ENCODE measurements at places on chromosomes 4 and X.

DNA sequence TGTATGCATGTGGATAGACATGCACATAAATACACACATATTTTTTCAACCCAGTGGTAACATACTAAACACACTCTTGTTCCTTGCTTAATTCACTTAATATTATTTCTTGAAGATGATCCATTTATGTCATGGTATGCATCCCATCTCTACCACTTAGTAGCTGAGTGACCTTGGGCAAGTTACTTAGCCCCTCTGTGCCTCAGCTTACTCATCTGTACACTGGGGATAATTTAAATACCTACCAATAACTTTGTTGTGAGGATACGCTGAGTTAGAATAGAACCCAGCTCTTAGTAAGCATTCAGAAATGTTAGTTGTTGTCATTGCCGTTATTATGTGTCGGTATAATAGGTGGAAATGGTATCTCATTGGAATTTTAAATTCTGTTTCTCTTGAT, 41.4 kb downstream of the FAM114A1 start:
- no peak for DNase-seq

DNA sequence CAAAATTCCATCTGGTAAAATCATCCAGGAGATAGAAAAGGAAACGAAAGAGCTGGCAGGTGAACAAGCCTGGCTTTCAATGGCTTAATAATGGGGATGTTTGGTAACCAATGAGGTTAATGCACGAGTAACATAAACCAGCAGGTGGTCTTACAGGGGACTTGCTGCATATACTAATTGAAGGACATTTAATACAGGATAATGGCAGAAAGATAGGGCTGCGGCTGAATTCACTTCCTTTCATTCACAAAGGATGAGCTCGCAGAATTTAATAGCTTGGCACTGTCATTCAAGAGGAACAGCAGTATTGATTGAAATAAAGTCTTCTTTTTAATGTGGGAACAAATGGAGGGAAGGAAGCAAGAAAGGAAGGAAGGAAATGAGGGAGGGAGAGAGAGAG, 156.3 kb upstream of the RAI2 start:
- DNase-seq = no peak

- no peak for DNase-seq
Measured at GRCh38 chrX:136867518-136867917, 13.0 kb downstream of the RBMX start.

DNA sequence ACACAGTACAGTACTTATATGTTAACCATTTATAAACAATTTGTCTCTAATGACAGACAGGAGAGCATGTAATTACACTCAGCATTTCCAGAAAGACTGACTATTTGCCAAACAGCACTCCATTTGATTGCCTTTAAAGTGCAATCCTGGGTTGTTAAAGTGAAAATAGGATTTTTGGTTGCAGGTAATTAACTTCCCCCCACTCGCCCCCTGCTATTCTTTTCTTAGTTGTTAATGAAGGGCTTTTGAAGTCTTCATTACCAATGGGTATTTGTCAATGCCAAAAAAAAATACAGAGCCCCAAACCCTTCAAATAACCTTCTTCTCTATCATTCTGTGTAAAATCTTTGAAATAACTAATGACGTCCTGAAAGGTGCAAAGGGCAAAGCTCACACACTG, 825.6 kb downstream of the STPG2 start:
- no peak for DNase-seq

DNA sequence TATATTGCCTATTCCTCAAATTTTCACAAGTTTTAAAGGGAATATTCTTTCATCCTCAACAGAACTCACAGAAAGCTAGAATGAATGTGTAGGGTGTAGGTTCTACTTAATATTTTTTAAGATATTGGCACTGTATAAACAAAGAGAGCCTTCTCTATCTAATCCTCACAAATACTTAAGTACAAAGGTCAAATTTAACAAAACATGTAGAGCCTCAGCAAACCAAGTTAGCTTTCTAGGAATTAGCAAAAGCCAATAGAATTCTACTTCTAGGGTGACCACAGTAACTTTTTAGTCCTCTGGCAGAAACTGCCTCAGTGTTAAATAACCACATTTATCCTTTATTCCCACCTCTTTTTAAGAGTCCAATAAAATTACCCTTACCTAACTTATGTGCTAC, 19.3 kb downstream of the DHX15 start:
- no peak for DNase-seq

DNA sequence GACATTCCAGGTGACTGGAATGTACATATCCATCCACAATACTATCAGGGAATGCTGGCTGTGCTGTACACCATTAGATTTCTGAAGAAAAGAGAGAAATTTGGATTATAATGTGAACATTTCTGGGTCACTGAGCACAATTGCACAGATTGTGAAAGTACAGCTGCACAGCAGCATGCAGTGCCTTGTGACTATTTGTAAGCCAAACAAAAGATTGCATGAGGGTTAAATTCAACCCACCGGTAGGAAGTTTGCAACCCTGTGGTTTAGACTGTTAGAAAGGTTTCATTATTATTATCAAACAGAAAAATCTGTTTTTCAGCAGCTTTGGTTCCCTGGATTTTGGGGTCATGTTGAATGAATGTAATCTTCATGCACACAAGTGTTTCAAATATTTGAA, 24.5 kb downstream of the DDIT4L start:
- DNase-seq = no peak

GRCh38 chr4:131430302-131430701, 1718.8 kb upstream of the PCDH10 start:
- no peak for DNase-seq

GRCh38 chr4:87565746-87566145, 36.6 kb upstream of the SPARCL1 start:
- DNase-seq = no peak

DNA sequence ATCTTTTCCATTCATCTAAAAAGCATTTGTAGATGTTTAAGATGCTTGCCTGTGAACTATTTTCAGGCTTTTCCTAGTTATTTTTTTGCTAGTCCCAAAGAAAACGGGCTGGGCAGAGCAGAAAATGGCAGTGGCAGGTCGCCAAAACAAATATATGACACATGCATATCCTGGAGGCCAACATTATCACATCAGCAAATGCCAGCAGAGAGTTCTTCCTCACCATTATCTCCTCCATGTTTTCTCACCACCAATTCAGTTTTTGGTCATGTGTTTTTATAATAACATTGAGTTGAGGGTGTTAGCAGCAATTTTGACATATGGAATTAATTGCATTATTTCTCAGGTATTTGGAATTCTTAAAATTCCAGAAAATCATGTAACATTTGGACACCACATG, 97.9 kb upstream of the EOLA2 start:
- DNase-seq = peak; percentile 16

GRCh38 chrX:118448273-118448783, 47.3 kb upstream of the DOCK11 start:
- no peak for DNase-seq

DNA sequence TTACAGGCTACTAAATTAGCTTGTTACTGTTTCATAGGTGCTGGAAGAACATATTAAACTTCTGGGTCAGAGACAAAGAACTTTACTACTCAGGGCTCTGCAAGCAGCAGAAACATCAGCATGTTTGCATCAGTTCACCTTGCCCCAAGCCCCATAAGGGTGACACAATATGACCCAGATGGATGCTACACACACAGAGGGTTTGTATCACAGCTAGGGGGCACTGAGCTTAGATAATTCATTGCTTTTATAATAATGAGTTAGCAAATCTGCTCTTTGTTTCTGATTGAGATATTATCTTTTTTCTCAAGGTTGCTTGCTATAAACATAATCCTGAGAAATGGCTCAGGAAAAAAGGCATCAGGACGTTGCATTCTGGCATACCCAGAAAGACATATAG, 4.8 kb upstream of the SYNPO2 start:
- DNase-seq = no peak

- DNase-seq = no peak
Measured at GRCh38 chr4:76637712-76638361, 202.8 kb downstream of the SHROOM3 start.

DNA sequence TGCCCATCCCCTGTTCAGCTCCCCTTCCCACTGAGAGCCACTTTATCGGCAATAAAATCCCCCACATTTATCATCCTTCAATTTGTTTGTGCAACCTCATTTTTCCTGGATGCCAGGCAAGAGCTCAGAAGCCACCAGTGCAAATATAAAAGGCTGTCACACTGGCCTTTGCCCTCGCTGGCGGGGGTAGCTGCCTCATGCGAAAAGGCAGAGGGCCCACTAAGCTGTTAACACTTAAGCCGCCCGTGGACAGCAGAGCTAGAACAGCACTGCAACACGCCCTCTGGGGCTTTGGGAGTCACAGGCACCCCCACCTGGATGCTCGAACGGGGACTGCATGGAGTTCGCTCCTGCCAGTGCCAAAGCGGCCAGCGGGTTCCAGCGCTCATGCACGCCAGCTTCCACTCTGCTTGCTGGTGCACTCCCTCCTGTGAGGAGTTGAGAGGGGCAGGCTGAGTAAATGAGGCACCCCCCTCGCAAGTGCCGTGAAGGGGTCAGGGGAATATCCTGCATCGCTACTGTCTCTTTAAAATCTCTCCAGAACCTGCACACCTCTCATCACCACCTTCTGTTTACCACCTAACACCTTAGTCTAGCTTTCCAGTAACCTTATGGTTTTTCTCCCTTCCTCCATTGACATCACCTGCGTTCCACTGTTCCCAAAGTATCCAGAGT, 99.5 kb downstream of the SORBS2 start:
- DNase-seq = no peak

DNA sequence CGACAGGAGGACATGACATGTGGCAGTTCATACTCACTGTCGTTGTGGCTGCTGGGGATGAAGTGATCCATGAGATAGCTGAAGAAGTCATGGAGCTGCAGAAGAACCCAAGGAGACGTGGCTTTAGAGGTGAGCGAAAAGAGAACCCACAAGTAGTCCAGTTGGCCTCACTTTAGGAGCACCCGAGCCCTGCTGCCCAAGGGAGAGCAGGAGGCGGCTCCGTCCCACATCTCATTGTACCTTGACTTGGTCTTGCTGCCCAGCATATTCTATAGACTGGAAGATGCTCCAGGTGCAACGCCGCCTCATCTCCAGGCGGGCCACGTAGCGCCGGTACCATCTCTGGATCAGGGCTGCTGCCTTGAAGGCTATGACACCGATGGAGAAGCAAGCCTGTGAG, 10.6 kb downstream of the PPEF2 start:
- no peak for DNase-seq

DNA sequence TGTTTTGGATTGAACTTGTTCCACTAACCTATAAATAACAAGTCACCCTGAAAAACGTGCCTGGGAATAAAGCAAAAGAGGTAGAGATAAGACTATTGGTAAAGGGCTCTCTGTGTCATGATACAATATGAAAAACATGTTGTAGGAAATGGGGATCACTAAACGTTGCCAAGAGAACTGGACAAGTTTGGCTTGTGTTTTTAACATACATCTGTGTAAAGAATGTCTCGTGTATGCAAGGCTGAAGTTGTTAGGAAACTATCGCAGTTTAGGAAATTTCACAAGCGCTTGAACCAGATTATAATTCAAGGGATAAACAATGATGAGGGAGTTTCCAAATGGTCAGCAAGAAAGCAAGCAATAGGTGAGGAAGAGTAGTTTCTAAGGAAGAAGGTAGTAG, 655.8 kb downstream of the PCDH7 start:
- DNase-seq = no peak

- no peak for DNase-seq
Measured at GRCh38 chr4:144584428-144584827, 61.5 kb upstream of the HHIP start.

GRCh38 chr4:14018191-14018853, 390.8 kb upstream of the BOD1L1 start:
- DNase-seq = no peak

- no peak for DNase-seq
Measured at GRCh38 chrX:136204571-136204970, 46.6 kb downstream of the MAP7D3 start.

- DNase-seq = peak; percentile 39
Measured at GRCh38 chr4:93791570-93792195, 36.9 kb upstream of the ATOH1 start.

GRCh38 chr4:8398347-8398746, 42.2 kb downstream of the ACOX3 start:
- DNase-seq = no peak

DNA sequence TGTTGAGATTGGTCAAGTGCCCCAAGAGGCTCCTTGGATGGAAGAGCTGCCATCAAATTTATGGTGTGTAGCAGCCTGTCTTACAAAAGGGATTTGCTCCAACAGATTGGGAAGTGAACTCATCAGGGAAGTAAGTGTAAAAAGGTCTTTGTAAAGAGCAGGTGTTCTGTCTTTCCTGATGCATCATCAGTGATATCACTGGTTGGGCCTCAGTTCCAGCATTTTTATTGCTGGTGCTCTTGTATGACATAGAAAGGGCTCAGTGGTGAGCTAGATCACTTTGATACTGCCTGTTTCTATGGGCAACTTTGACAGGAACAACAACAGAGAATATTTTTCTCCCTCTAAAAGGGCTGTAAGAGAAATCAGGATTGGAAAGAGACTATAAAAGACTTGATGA, 8.7 kb upstream of the GABRE start:
- DNase-seq = no peak

GRCh38 chr4:13054420-13054970, 429.6 kb downstream of the RAB28 start:
- no peak for DNase-seq

DNA sequence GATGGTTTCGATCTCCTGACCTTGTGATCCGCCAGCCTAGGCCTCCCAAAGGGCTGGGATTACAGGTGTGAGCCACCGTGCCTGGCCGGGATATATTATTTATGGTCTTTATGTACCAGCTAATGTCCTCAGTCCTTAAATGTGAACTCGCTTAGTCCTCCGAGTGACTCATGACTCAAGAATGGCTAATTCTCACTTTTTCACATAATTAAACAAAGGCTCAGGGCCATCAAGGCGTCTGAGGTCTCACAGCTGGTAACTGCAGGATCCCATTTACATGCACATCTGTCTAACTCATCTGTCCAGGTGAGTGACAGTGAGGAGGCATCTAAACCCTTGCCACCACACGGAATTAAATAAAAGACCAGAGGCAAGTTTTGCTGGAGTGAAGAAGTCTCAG, 73.5 kb downstream of the HS3ST1 start:
- no peak for DNase-seq

GRCh38 chr4:3043282-3044020, 30.9 kb downstream of the HTT-AS start:
- no peak for DNase-seq

GRCh38 chrX:19034025-19034424, 50.1 kb upstream of the PHKA2 start:
- no peak for DNase-seq

GRCh38 chr4:174532445-174532844, 10.2 kb upstream of the HPGD start:
- no peak for DNase-seq

- no peak for DNase-seq
Measured at GRCh38 chr4:140112576-140112975, 41.4 kb downstream of the MAML3 start.

GRCh38 chr4:16818005-16818404, 80.4 kb downstream of the LDB2 start:
- no peak for DNase-seq

DNA sequence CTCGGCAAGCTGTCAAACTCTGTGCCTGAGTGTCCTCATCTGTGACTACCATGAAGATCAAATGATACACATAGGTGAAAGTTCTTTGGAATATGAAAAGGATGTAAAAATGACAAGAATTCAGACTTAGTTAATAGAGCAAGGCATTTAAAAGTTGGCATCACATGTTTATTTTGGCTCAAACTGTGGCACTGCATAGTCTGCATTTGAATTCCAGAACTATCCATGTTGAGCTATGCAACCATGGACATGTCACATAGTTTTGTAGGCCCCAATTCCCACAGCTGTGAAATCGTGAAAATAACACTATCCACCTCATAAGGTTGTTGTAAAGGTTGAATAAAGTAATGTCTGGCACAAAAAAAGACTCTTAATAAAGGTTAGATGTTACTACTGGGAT, 33.9 kb downstream of the AFF2 start:
- DNase-seq = no peak

GRCh38 chr4:180926277-180926676, 1316.9 kb upstream of the TENM3 start:
- no peak for DNase-seq

All from SW480 (cell line).